ENCODE measurements at places on chromosomes 7 and 10. TPM values are rescaled to one million over a fixed set of nuclear protein-coding genes. Genes with fewer than 3 reads are reported as not detected.
A peak's percentile ranks its signal among the peaks of the same experiment; 100 is the strongest.

- no peak for DNase-seq
Observed at GRCh38 chr7:82600531-82600930, 157.0 kb upstream of the CACNA2D1 start.

Gene TAF6
- total RNA-seq: 38.7 TPM

DNA sequence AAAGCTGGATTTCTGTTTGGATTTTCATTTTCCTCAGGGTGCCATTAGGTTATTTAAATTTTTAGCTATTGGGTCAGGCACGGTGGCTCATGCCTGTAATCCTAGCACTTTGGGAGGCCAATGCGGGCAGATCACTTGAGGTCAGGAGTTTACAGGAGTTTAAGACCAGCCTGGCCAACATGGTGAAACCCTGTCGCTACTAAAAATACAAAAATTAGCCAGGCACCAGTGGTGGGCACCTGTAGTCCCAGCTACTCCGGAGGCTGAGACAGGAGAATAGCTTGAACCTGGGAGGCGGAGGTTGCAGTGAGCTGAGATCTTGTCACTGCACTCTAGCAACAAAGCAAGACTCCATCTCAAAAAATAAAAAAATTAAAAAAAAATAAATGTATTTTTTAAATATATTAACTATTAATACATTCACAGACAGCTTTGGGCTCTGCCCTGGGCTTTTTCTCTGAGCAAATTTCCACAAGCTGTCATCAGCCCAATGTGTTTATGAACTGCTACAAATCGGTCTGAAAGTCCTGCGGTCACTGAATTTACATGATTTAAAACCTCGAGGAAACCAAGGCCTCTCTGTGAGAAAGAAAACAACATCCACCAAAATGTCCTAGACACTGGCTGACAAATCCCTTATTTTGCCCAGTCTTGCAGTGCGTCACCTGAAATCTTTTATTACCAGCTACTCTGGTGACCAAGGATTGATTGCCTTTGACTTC is 19.2 kb upstream of the PLEKHS1 start:
- no peak for DNase-seq

Gene FGL2
- 246 TPM for total RNA-seq

Gene ABCC2
- total RNA-seq: 2.8 TPM

- DNase-seq: no peak
Observed at GRCh38 chr7:67571026-67571545, 574.5 kb downstream of the TYW1 start.

- no peak for DNase-seq
Observed at GRCh38 chr10:7488418-7488829, 77.6 kb upstream of the SFMBT2 start.

DNA sequence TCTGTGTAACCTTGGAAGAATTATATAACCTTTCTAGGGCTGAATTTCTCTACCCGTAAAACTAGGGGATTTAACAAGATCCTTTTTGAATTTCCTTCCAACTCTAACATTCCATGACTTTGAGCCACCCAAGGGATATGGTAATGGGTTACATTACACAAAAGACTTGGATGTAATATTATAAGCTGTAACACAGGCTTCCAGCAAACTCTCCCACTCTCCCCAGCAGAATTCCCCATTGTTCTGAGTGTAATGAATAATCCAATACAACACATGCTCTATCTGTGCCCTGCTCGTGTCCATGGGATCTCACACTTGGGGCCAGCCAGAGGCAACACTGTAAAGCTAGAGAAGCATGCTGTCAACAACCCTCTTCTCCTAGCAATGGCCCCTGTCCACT is 790.6 kb upstream of the AUTS2 start:
- no peak for DNase-seq

- no peak for DNase-seq
Observed at GRCh38 chr7:47433564-47433895, 148.4 kb downstream of the TNS3 start.

DNA sequence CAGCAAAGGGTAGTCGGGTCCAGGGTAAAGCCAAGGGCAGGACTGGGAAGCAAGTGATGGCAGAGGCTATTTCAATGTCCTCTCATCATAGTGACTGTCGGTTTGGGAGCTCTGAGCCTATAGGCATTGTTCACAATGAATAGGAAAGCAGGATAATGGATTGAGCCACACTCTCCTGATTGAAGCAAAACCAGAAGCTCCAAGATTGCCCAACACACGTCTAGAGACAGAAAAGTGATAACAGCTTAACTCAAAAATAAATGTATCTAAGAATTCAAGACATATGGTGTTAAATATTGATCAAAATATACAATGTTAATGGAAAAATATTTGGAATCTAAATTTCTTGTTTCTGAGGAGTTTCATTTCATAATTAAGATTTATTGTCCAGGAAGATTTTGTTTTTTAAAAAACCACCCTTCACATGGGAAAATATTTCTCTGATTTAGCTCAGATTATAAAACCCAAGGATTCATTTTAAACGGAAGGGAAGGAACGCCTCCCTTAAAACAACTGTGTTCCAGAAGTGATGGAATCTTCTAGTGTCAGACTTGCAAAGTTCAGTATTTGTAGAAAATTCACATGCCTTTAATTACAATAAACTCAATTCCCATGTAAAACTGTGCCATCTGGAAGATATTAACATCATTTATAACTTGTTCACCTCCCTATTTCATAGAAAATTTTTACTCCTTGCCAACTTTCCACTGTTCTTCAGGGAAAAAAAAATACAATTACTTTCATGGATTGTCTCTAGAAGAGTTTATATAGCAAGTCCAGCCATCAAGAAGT is 54.5 kb downstream of the NRP1 start:
- DNase-seq: no peak

DNA sequence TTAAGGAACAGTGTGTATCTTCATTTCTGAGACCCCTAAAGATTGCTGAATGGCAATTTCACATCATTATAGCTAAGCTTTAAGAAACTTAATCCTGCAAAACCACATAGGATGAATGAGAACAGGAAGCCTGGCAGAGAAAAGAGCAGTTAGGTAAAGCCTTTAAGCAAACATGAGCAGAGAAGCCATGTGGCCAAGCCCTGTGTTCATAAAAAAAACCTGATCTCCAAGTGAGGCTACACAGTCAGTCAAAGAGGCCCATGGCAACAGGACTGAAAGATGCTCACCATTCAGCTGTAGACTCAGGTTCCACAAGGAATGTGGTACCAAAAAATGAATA is 9.3 kb downstream of the LIPA start:
- DNase-seq: no peak

DNA sequence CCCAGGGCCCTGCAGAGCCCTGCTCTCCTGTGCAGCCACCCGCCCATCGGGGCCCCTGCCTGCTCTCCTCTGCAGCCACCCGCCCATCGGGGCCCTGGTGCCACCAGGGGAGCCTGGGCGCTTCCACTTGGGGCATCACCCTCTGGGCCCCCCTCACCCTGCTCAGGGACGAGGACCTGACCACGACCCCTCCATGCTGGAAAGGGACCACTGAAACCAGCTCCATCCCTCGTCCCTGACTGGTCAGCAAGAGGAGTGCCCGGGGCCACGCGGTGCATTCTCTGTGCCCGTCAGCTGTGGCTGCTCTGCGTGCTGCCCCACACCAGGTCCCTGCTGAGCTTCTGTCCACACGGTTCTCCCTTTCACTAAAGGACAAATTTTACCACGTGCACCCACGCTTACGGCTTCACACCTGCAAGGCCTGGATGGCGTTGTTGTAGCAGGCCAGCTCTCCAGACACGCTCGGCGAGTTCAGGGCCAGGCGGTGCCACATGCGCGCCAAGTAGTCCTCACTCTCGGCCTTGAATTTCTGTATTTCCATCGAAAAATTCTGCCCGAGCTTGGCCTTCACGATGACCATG is 57.6 kb downstream of the CFAP46 start:
- peak; percentile 53 for DNase-seq
